Mammary epithelial cell (primary cell): ENCODE measurements at places on chromosomes 13 and 19. TPM values are rescaled to one million over a fixed set of nuclear protein-coding genes. Genes with fewer than 3 reads are reported as not detected.

ZNF829 gene
- 6.0 TPM for total RNA-seq

CEACAM20 gene
- total RNA-seq: not detected

ESD gene
- 84.2 TPM for total RNA-seq

ZFP28 gene
- total RNA-seq: 8.0 TPM

CD70 gene
- total RNA-seq: not detected

NCAN gene
- total RNA-seq: not detected

IQCN gene
- total RNA-seq: 0.50 TPM

LSR gene
- total RNA-seq: 91.5 TPM

HCST gene
- total RNA-seq: 1.3 and 2.3 TPM in 2 replicates

HSH2D gene
- under 0.01 TPM for total RNA-seq
